NCI-H2081 treated with DMSO at 0.1 percent for 48 hours (cell line): ENCODE measurements at places on chromosomes 5 and 9.

GRCh38 chr9:33785914-33786313 lies 9.4 kb upstream of the PRSS3 start:
- no peak for DNase-seq

DNA sequence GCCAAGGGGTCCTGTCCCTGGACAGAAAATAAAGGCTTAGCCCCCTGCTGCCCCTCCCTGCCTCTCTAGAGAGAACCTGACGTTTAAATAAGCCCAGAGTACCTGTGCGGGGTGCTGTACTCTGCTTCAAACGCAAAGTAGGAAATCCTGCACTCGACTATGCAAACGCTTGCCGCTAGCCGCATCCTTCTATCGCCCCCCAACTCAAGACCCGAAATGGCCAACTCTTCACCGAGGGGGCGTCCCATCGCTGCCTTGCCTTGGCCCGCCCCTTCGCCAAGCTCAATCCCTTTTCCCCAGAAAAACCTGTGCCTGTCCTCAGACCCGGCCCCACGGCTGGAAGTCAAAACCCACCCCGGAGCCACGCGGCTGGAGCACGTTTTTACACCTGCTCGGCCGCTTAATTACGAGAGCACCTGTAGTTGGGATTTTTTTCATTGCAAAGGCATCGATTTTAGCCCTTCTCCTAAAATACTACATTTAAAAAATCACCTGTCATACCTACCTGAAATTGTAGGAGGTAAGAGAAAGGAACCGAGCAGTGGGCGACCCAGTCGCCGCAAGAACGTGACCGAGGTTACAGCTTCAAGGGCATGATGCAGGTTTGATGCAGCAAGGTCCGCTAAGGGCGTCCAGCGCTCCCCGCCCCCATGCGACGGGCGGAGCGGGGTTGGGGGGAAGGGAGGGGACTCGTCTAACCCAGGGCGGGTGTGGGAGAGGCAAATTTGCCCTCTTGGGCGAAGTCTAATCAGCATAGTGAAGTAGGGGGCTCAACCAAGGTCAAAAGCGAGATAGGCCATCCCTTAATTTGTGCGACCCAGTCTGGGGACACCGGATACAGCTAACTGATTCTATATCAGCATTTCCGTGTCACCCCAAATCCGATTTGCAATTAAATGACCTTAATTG lies 3.5 kb downstream of the ELAVL2 start:
- DNase-seq: no peak

GRCh38 chr9:96219026-96219899 lies 82.7 kb downstream of the HSD17B3 start:
- DNase-seq: no peak

GRCh38 chr9:121597698-121598166 lies 53.7 kb upstream of the DAB2IP start:
- no peak for DNase-seq

GRCh38 chr5:28473531-28474107 lies 1435.2 kb upstream of the CDH9 start:
- no peak for DNase-seq

GRCh38 chr9:74496819-74497747 lies at the start of gene RORB:
Gene RORB, plus strand, starts transcription at chr9:74497335. Its CDS starts 642 bp downstream, at chr9:74497977.
- DNase-seq: no peak

DNA sequence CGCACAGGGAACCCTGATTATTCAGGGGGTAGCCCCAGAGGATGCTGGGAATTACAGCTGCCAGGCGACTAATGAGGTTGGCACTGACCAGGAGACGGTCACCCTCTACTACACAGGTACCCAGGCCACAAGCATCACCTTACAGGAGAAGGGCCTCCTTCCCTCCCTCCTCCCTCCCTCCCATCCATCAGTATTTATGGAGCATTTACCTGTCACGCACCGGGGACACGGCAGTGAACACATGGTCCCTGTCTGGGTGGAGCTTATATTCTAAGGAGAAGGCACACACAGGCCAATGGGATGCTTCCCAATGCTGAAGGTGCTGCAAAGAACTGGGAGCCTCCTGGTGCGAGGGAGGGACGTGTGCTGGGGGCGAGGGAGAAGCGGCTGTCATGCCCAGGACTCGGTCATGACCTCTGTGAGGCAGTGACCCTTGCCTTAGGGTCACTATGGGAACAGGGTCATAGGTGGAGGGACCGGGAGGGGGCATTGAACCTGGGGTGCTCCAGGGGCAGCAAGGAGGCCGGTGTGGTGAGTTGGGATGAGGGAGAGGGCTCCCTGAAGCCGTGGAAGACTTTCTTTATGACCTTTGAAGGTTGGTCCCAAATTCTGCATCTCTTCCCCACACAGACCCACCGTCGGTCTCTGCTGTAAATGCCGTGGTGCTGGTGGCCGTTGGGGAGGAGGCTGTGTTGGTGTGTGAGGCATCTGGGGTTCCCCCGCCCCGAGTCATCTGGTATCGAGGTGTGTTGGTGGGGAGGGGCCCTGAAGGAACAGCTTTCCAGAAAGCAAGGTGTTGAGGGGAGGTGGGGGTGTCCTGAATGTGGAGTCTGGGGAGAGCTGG lies 41.5 kb downstream of the HMCN2 start:
- DNase-seq: no peak

DNA sequence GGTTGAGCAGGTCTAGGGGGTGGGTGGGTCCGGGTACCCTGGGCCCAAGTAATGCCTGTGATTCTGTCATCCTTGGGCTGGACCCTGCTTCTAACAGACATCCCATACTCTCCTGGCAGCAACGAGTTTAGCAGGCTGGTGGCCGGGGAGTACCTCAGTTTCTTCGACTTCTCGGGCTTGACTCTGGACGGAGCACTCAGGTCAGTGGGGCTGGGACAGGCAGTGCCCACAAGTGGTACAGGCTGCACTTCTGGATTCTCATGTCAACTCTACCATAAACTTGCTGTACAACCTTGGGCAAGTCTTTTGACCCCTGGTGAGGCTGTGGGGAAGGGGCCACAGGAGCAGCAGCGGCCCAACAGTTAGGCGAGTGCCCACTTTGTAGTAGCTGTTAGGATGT lies 21.8 kb downstream of the PSD2 start:
- DNase-seq: no peak

DNA sequence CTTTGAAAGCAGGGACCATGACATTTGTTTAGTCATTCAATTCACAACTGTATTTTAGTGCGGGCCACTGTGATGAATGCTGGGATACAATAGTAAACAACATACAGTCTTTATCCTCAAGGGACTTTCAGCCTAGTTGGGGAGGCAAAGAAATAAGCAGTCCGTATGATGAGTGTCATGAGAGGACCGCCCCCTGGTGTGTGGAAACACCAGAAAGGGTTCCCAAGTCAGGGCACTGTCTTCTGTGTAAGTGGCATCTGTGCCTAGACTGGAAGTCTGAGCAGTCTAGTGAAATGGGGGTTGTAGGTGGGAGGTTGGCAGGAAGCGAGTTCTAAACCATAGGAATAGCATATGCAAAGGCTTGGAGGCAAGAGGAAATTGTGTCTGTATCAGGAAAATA lies 6.8 kb downstream of the C9orf43 start:
- no peak for DNase-seq

- no peak for DNase-seq
Measured at GRCh38 chr9:134561427-134562145, 80.0 kb upstream of the COL5A1 start.

DNA sequence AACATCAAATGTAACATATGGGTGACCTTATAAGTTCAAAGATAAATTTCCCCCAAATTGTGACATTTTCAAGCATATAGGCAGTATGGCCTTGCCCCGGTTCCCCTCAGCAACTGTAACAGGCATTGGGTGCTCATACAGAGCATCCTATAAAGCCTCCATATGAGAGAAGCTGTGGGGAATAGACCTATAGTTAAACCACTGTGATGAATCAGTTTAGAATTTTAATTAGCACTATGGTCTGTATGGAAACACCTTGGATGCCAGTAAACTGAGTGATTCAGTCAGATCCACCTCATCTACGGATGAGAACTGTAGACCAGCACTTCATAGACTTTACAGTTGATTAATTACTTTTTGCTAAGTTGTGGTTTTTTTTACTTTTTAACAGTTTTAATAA lies 79.4 kb downstream of the ERCC6L2 start:
- DNase-seq: no peak

- DNase-seq: no peak
Measured at GRCh38 chr9:116030517-116030916, 123.1 kb upstream of the PAPPA start.

GRCh38 chr9:6771722-6772121 lies 13.9 kb downstream of the KDM4C start:
- DNase-seq: no peak

DNA sequence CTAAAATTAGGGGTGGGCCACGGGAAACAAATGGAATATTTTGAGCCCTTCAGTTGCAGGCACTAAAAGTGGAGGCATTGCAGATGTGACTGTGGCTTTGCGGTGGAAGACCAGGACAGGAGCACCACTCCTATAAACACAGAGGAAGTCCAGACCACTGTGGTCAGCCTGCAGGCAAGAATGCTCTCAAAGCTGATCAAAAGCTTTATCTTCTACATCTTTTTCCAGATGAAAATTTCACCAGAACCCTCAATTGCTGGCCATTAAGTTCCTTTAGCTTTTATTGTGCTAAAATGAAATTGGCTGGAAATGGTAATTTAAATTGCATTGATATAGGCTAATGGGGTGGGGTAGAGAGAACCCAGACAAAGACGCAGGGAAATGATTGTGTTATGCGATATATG lies 208.8 kb downstream of the ERCC6L2 start:
- DNase-seq: no peak
